ENCODE measurements at places on chromosomes 6 and 20.

GRCh38 chr6:36623547-36624459, 29.6 kb downstream of the SRSF3 start:
- no peak for DNase-seq

- DNase-seq: no peak
Measured at GRCh38 chr6:50977796-50978195, 159.1 kb downstream of the TFAP2B start.

- DNase-seq: no peak
Measured at GRCh38 chr20:10447028-10447427, 11.9 kb downstream of the SLX4IP start.

GRCh38 chr20:32526541-32526940, 58.6 kb downstream of the NOL4L start:
- DNase-seq: no peak

DNA sequence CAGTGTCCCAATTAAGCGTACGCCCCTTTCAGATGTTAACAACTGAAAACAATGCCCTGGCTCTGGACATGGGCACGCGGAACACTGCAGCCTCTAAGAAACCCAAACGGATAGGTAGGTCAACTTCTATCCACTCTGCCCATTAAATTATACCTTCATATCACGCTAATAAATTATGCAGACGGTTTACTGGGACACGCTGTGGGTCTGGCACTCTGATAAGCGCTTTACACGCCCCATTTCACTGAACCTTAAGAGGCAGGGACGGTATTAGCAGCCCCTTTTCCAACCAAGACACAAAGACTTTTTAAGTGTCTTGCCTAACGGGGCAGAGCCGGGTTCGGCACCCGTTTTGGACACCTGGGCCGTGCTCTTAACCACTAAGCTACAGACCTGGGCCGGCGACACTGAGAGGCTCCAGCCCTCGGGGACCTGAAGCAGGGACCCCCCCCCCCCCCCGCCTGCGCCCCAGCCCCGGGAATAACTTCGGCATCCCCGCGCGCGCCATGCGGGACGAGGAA, 744 bp downstream of the STAU1 start:
- DNase-seq: no peak

Measured in epithelial cell of prostate (primary cell).